GM12864 (cell line): ENCODE measurements at places on chromosomes 16 and 17.

GRCh38 chr17:27523712-27524111, 67.5 kb downstream of the KSR1 start:
- no peak for DNase-seq

DNA sequence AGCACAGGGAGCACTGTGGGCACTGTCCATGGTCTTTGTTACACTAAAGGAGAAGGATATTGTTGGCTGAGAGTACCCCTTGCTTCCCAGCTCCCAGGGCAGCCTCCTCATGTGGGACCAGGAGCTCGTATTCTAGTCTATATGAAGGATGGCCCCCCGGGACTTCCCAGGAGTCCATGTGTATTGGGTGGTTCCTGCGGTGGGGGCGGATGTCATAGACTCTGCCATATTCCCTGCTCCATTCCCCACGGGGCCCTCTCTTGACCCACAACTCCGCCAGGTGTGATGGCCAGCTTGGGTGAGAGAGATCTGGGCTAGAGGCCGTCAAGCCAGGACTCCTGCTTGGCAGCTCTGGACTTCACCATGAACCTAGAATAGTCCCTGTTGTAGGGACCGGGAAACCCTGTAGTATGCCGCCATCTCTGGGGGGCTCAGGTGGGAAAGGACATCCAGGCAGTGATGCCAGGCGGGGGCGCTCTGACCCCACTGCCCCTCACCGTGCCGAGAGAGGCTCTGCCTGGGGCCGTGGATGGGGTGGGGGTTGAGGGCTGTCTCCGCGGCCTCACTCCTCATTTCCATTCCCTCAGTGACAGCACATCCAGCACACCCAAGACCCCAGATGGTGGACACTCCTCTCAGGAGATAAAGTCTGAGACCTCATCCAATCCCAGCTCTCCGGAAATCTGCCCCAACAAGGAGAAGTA, 37.8 kb downstream of the OR1D5 start:
- no peak for DNase-seq

GRCh38 chr16:75372236-75372856, 61.0 kb downstream of the CFDP1 start:
- no peak for DNase-seq

GRCh38 chr17:70047619-70048419, 27.2 kb upstream of the KCNJ16 start:
- DNase-seq, result no peak

DNA sequence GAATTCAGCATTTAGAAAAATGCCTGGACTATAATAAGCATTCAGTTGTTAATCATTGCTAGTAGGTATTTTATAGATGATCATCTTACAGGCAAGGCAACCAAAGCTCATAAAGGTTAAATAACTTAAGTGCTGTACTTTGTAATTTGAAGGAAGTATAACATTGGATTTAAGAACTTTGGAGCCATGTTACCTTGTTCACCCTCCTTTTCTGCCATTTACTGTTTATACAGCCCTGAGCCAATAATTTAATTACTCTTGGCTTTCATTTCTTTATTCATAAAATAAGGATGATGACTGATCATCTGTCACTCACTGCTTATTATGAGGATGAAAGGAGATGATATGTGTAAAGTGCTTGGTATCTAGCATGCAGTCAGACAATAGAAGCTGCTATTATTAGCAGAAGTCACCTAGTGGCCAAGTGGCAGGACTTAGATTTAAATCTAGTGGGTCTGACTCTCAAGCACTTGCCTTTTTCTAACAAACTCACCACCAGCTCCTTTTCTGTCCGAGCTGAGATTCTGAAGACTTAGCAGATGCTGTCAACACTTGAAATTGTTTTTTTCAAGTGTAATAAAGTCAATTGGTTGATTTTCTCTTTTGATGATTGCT, 18.3 kb upstream of the DDX52 start:
- no peak for DNase-seq

- no peak for DNase-seq
Measured at GRCh38 chr17:41687828-41688640, 651 bp upstream of the EIF1 start.

GRCh38 chr17:73380439-73381106, 68.8 kb upstream of the CDC42EP4 start:
- no peak for DNase-seq

GRCh38 chr17:83088909-83089308, 9.5 kb downstream of the METRNL start:
- no peak for DNase-seq

DNA sequence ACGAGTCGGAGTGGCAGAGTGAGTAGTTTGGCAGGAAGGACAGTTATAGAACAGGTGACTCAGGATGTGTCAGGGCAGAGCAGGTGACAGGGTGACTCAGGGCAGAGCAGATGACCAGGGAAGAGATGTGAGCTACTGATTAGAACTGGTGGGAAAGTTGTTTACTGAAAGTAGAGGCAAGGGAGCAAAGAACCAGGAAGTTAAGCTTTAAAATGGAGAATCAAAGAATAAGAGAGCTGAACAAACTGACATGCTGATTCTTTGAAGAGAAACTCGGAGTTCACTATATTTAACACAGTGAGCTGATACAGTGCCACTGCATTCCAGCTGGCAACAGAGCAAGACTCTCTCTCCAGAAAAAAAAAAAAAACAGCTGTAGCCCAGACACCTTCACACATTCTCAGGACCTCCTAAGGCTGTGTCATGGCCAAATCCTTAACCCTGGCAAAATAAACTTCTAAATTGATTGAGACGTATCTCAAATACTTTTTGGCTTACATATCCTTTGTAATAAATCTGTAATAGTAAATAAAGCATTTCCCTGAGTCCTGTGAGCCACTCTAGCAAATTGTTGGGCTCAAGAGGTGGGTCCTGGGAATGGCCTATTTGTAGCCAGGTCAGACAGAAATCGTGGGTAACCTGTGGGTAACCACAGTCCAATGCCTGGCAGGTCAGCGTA, 12.3 kb upstream of the UBE2I start:
- peak; percentile 36 for DNase-seq

DNA sequence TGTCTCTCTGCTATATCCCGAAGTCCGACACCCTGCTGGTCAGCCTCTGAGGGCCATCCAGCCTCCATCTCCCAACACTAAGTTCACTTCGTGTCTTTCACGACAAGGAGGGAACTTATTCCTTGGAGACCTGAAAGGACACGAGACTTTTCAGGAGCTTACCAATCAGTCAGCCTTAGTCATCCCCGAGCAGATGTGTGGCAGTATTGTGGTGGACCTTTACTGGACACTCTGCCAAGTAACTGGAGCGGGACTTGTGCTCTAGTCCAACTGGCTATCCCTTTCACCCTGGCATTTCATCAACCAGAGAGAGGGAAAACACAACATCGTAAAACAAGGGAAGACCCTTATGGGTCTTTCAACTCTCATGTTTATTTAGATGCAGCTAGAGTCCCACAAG, 87.1 kb downstream of the EMP2 start:
- DNase-seq, result no peak

GRCh38 chr17:60224064-60224463, 74.3 kb downstream of the CA4 start:
- DNase-seq, result no peak

DNA sequence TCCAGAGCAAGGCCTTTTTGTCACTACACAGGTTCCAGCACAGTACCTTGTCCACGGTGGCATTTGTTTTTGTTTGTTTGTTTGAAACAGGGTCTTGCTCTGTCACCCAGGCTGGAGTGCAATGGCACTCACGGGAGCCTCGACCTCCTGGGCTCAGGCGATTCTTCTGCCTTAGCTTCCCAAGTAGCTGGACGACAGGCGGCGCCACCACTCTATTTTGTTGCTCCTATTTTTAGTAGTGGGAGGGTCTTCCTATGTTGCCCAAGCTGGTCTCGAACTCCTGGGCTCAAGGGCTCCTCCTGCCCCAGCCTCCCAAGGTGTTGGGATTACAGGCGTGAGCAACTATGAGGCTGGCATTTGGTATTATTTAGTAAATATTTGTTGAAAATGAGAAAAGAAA, 10.3 kb downstream of the MRC2 start:
- no peak for DNase-seq

GRCh38 chr16:79628501-79628975, 28.0 kb upstream of the MAF start:
- DNase-seq, result peak; percentile 61

DNA sequence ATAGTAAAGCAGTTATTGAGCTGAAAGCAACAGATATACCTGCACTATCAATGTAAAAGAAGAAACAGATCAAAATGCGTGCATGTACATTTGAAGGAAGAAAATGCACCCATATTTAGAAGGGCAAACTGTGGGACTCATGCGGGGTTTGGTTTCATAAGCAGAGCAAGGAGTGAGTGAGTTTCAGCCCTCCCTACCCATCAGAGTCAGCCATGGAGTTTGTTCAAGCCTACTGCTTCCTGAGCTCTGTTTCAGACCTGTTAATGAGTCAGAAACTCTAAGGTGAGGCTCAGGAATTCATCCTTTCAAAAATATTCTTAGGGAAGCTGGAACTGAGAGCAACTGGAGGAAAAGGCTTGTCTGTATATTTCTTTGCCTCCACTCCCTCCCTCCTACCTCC, 446.2 kb downstream of the HS3ST4 start:
- DNase-seq, result no peak
